T-helper 2 cell treated with Interferon-gamma antibody and Interleukin-4, amounts not matched to agents 5 μg/mL and 100 μg/mL, for 36 hours (primary cell): ENCODE measurements at places on chromosomes 2 and 18.

DNA sequence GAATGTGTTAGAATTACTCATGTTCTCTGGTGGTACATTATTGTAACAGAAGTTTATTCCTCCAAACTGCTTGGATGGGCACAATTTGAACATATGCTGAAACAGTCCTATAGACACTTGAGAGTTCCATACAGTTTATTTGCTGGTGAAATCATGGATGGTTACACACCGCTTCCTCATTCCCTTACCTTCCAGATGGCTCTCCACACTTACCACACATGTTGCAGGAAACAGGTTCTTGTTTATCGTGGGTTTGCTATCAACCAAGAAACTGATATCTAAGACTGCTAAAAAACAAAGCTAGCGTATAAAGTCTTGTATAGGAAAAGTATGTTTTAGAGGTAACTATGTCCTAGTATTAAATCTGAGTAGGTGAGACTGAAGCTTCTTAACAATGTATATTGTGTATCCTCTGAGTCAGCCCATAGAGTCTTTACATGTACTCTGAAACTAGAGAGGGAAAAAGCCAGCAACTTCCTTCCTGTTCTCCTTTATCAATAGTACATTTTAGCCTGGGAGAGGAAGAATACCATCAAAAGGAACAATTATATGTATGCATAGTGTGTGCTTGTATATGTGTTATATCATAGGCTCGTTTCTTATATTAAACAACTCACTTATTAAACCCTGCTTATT is 313.1 kb downstream of the PLCL1 start:
- DNase-seq, result no peak

GRCh38 chr2:236120141-236120601 is 48.0 kb downstream of the GBX2 start:
- DNase-seq, result no peak

DNA sequence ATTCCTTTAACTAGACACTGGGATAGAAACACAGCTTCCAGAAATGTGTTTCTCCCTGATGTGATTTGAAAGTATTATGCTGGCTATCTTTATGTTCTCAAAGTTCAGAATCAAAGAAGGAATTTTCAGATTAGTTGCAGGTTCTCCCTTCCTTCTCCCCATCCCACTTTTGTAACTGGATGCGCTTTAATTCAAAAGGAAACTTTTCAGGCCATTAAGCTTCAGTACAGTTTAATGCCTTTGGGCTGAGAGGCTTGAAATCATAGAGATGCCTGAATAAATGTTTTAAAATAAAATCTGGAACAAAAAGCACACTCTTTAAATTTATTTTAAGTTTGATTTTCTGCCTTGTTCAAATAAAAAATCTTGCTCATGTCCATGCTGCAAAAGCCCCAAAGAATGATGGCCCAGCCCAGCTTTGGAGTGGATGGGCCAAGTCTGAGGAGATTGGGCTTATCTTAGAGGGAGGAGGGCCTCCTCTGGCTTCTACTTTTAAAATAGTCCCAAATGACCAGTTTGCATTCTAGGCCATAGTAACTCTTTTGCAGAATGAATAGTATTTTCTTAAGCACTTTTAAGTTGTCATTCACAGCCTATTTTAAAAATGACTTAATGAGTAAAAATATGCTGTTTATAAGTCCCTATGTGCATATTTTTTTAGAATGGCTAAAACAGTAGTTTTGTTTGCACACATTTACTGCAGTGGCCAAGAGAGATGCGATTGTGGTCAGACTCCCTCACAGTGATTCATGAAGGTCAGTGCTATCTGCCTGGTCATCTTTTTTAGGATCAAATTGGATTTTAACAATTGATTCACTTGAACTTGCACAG is 129.2 kb downstream of the MTX2 start:
- DNase-seq, result no peak

- DNase-seq, result no peak
These were observed 3.9 kb downstream of the LRRTM4 start for GRCh38 chr2:77518311-77518710.

DNA sequence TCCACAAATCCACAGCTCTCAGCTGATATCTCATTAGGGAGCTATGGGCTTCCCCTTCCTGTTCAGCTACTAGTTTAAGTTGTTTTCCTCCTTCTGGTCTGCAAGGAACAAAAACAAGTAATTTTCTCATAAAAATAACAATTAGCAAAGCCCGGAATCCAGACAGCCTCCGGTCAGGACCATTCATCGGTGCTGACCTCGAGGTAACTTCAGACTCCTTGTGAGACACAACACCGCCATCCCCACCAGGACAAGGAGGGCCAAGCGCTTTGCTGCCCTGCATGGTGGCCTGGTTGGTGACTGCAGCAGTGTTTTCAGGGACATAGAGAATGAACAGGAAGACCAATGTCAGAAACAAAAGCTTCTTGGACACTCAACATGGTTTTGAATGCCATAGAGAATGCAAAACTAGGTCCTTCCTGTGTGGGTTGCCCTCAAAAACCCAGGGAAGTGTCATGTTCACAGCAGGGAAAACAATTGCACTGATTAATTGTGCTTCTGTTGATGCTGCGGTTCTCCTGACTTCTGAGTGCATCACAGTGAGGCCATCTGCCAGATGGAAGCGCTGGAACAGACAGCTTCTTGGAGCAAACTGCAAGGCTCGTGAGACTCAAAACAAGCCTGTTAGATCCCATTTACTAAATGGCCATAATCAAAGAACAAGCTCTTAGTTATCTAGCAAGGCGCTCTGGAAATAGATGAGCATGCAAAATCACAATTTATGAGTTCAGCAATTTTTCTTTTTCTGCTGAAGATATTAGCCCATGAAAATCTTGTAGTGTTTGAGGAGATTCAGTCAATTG is 77.1 kb downstream of the HS1BP3 start:
- no peak for DNase-seq

DNA sequence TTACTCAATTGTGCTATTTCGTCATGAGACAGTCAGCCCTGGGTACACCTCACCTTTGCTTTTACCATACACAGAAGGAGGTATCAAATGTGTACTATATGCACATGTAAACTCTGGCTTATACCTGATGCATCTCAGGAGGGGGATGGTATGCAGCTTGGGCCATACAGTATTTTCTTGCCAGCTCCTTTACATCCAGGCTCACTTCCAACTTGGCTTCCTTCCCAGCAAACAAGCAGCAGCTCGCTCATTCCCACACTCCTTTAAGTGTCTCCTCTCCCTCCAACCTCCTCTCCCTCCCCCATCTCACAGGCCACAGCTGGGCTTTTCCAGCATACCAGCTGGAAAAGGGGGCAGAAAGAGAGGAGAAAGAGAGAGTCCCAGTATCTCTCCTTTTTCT is 9.6 kb downstream of the MARCHF4 start:
- DNase-seq, result no peak
